Hematopoietic multipotent progenitor cell (in vitro differentiated cells): ENCODE measurements at places on chromosomes 16 and 17.

DNA sequence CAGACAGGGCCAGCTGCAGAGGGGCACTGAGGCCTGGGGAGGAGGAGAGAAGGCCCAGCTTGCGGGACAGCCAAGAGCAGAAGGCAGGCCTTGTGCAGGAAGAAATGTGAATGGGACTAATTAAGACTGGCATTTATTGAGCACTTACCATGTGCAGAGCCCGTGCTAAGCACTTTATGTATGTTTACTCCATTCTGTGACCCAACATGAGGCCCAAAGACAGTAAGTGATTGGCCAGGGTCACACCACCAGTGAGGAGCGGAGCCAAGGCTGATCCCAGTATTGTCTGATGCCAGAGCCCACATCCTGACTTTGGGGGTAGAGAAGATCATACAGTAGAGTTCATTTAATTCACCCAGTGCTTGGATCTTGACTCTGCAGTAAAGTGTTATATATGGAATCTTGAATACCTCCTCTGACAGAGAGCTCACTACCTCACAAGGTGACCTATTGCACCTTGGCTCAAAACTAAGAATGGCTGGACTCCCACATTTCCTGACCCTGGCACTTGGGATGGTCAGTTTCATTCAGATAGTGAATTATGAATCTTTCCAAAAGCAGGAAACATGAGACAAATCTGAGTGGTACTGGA lies 13.6 kb downstream of the KATNB1 start:
- no peak for DNase-seq

GRCh38 chr16:71966932-71967331 lies 33.3 kb downstream of the PKD1L3 start:
- no peak for DNase-seq

- no peak for DNase-seq
Measured at GRCh38 chr16:67087803-67088202, 21.9 kb upstream of the PHAF1 start.

DNA sequence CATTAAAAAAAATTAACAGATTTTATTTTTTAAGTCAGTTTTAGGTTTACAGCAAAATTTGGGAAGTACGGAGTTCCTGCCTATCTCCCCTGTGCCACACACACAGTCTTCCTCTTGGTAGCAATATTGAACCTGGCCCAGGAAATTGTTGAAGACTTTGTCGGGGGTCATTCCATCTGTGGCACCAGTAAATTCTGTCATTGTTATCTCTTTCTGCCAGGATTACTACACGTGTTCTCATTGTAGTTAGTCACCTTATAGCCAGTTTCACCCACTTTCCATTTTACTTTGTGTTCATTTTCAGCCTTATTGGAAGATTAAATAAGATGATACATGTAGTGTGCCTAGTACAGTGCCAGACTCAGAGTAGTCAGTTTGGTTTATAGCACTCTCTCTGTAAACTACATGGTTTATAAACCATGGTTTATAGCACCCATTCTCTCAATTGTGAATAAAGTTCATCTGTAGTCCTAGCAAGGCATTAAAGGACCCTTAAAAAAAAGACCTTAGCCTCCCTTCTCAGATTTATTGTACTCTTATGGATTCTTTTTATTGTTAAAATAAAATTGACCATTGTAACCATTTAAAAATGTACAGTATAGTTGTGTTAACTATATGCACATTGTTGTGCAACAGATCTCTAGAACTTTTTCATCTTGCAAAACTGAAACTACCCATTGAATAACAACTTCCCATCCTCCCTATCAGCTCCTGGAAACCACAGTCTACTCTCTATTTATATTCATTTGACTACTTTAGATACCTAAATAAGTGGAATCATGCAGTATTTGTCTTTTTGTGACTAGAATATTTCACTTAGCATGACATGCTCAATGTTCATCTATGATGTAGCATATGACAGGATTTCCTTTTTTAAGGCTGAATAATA lies 36.1 kb downstream of the NLK start:
- DNase-seq, result peak; percentile 19

DNA sequence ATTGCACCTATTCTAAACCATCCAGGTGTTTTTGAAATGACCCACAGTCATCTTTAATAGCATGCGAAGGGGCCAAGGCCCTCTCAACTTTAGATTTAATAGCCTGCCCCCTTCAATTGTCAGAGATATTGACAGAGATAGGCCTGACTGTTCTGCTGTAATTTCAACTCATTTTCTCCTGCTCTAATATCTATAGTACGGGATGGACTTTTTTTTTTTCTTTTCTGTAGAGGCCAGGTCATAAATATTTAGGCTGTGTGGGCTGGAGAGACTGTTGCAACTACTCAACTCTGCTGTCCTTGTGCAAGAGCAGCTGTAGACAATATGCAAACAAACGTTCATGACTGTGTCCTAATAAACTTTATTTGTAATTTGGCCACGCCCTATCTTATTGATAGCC lies 24.7 kb upstream of the KRT20 start:
- DNase-seq, result no peak

DNA sequence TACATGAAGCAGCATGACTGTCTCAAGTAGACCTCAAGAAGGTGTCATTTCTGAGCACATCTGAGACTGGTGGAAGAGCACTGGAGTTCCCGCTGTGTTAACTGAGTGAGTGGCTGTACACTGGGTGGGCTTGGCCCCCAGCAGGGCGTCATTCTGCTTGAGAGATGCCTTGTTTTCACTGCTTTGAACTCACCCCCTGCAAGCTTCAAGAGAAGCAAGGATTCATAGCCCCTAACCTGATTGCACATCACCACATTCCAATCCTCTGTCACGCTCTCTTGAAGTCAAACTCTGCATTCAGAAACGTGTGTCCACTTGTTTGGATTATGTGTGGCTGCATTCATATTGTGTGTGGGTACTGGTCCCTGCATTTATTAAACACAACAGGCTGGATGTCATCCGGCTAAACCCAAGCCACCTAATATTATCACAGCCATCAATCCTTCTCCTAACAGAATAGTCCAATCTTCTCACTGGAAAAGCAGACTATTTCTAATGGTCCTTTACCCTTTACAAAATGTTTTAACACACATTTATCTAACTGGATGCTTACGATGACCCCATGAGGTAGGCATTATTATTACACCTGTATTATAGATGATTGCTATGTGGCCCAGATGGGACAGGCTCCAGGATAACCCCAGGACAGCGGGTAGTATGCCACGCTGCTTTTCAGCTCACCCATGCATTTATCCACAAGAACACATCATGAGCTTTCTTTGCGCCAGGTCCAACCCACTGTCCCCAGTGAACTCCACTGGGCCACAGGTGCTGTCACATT lies 76.3 kb downstream of the USP31 start:
- DNase-seq, result no peak

GRCh38 chr17:34420254-34420766 lies 57.3 kb upstream of the CCL1 start:
- peak; percentile 71 for DNase-seq

DNA sequence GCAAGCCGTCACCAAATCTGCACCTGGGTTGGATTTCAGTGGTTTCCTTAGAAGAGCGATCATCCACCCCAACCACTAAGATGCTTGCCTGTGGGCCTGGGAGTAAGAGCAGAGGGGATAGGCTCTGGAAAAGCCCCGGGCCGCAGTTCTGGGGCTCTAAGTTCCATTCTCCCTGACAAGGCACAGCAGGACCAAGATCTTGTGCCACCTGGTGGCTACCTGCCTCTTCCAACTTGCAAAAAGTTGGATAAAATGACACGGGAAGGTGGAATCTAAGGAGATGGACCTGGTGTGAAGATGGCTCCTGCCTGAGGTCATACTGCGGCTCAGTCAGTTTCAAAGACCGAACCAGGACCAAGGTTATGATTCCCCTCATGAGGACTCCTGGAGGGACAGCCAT lies 42.3 kb downstream of the ABCC12 start:
- DNase-seq, result no peak

DNA sequence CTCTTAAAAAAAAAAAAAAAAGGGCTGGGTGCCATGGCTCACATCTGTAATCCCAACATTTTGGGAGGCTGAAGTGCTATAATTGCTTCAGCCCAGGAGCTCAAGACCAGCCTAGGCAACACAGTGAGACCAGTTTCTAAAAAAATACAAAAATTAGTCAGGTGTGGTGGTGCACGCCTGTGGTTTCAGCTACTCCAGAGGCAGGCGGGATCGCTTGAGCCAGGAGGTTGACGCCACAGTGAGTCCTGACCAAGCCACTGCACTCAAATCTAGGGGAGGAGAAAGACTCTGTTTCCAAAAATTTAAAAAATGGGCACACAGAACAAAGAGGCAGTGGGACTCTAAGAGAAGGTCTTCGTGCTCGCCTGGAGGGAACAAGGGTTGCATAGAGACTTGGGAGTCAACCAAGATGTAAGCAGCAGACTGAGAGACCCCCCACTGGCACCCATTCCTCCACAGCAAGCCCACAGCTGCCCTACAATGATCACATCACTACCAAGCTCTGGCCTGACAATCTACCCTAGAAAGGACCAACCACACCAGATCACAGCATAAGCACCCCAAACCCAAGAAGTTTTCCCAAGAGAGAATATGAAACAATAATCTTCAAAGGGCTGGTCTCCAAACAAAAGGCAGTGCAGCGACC lies 121.6 kb downstream of the ANKRD11 start:
- no peak for DNase-seq

- no peak for DNase-seq
Measured at GRCh38 chr17:74161503-74161875, 42.0 kb upstream of the RPL38 start.

GRCh38 chr17:72719578-72720493 lies 372.7 kb downstream of the SLC39A11 start:
- DNase-seq, result no peak

DNA sequence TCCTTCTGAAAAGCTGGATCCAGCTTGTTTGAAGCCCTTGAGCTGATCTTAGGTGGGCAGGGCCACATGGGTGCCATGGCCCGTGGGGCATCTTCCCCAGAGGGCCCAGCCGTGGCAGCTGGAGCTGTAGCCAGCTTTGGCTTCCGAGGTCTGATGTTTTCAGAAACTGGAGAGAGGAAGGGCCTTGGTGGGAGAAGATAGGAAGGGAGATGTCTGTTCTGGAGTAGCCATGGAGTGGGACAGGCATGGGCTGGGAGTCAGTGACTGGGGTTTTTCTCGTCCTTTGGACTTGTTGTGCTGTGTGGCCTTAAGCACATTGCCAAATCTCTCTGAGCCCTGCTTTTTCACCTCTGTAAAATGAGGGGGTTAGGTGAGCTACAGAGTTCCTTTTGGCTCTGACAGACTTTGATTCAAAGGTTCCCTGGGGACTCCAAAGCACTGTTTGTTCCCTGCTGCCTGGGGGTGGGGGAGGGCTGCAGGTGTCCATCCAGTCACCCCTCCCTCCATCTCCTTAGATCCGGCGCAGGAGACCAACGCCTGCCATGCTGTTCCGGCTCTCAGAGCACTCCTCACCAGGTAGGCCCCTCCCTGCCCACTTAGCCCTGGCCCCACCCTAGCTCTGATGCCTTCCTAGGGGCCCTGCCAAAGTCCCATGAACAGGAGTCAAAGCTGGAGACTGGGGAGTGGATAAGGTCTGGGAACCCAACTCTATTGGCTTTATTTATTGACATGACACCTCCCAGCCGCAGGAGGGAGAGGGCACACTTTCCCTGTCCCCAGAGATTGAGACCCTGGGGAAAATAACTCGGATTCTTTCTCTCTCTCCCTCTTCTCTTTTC lies 2.1 kb downstream of the PPP1R1B start:
- DNase-seq, result no peak

GRCh38 chr17:44914148-44914547 lies 1.2 kb downstream of the GFAP start:
- DNase-seq, result no peak

- peak; percentile 75 for DNase-seq
Measured at GRCh38 chr16:49463529-49463928, 89.9 kb downstream of the C16orf78 start.

DNA sequence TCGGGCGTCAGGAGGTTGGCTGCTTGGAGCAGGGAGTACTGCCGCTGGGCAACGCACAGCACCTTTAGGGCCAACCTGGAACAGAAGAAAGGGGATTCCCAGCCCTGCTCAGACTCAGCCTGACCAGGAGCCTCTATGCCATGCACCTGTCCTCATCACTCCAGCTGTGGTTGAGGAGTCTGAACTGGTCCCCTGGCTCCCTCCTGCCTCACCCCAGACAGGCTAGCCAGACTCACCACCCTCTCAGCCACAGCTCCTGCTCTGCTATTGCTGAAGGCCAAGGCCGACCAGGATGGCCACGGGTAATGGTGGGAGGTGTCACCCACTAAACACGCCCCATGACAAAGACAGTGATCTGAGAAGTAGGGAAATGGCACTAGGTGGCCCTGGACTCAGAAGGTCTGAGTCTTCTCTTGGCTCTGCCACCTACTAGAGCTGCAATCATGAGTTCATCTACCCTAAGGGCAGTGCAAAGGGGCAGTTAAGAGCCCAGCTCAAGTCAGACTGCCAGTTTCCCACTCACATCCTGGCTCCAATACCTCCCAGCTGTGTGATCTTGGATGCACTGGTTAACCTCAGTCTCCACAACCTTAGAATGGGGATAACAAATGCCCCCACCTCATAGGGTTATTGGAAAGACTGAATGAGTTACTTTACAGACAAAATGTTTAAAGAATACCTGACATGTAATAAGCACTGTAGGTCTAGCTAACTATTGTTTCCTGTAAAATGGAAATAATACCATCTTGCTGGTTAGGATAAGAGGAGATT lies 13.8 kb upstream of the GFAP start:
- no peak for DNase-seq

DNA sequence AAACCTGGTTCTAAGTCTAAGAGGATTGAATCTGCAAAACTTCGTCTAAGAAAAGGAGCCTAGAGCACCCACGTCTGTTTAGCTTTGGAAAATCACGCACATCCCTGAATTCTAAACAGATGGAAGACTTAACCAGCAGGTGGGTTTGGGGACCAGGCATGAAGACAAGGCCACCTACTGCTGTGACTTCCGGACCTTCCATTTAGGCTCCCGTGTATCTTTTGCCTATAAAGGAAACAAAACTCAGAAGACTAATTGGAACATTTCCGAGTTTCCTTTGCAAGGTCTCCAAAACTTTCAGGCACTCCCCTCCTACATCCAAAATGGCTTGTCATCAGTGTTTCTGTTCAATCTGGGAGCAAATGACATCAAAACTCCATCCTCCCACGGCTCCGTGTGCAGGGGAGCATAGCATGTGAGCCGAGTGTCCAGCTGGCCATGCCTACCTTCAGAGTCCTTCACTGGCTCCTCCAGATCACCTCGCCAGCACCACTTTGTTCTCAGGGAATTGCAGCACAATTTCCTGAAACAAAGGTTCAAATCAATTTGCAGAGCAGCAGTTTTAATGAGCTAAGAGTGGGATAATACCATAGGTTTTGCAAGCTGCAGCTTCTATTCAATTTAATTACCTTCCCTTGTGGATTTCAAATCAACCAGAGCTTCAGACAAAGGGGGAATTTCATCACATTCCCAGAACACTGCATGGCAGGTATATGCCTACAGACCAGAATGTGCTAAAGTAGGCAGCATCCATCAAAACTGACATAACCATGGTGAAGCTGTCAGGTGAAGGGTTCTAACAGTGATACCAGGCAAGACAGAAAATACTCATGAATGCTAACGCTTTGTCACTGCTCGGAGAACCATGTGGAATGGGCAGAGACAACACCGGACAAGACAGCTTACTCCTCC lies 23.5 kb downstream of the CACNG1 start:
- DNase-seq, result no peak

GRCh38 chr17:40325156-40326013 lies 16.4 kb downstream of the RARA start:
- no peak for DNase-seq
